ENCODE measurements at places on chromosomes 4 and X.

- DNase-seq: no peak
Measured at GRCh38 chr4:128768373-128768996, 41.0 kb upstream of the JADE1 start.

GRCh38 chrX:117517994-117518393 is 598.6 kb downstream of the KLHL13 start:
- DNase-seq: no peak

DNA sequence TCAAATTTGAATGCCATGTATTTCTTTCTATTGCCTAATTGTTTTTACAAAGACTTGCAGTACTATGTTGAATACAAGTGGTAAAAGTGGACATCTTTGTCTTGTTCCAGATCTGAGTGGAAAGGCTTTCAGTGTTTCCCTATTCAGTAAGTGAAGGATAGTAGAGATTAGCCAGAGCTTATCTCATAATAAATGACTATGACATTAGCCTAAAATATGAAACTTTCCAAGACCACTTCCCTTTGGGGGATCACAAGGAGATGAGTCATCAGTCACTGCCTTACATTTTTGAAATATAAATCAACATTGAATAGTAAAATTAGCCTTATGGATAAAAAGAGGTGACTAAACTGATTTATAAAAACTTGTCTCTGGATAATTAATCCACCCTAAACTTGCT is 554.1 kb upstream of the MAGEB2 start:
- no peak for DNase-seq

GRCh38 chr4:37452952-37453280 is 208.4 kb downstream of the NWD2 start:
- DNase-seq: peak; percentile 32

- DNase-seq: no peak
Measured at GRCh38 chrX:118536204-118536603, 40.6 kb downstream of the DOCK11 start.

DNA sequence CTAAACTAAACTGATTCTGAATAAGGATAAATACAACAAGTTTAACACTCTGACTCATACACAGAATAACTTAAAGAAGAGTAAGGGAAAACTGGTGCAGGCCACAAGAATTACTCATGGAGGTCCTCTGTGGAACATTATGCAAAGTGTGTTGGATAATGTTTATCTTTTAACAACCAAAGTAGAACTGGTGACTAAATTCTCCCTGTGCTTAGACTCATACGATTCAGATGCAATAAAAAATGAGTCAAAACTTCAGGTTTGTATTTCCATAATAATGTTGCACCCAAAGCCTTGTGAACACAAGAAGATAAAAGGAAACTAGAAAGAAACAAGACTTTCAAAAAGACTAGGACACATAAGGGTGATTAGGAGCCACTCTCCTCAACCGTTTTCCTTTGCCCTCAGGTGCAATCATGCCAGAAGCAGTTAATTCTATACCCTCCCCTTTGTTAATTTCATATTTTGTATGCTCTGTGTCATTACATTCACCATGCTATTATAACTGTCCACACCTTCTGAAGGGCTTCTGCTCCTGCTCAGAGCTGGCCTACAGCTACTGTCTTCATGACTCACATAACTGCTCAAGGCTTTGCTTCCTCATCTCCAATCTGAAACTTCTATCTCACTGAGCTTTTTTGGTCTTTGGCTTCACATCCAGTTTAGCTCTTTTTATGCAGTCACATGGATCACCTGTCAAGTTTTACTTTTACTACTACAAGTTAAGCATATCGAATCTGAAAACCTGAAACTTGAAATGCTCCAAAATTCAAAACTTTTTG is 60.2 kb downstream of the KCNIP4 start:
- no peak for DNase-seq
